ENCODE measurements at places on chromosomes 11 and 22. TPM values are rescaled to one million over a fixed set of nuclear protein-coding genes. Genes with fewer than 3 reads are reported as not detected.

MRPL23 gene
- total RNA-seq = 132 TPM

CD3E gene
- total RNA-seq = not detected

YPEL1 gene
- 0.37 TPM for total RNA-seq

TMEM132A gene
- total RNA-seq = 6.6 TPM

ADAMTS8 gene
- total RNA-seq = 5.3 TPM

OR2AG1 gene
- not detected for total RNA-seq

FBLN1 gene
- 199 TPM for total RNA-seq

CCDC116 gene
- under 0.01 TPM for total RNA-seq

CCND1 gene
- total RNA-seq = 308 TPM

UPK3A gene
- total RNA-seq = not detected

C11orf21 gene
- not detected for total RNA-seq

WDR74 gene
- 63.9 TPM for total RNA-seq

C1QTNF5 gene
- 0.73 TPM for total RNA-seq

NAA40 gene
- total RNA-seq = 12.1 TPM

CARD18 gene
- not detected for total RNA-seq

SMTNL1 gene
- total RNA-seq = not detected

AMOTL1 gene
- 27.2 TPM for total RNA-seq

HEPN1 gene
- not detected for total RNA-seq

B4GAT1 gene
- 17.2 TPM for total RNA-seq

CHRM4 gene
- total RNA-seq = not detected

FAM180B gene
- not detected for total RNA-seq

ANO3 gene
- 2.6 TPM for total RNA-seq

PAMR1 gene
- 383 TPM for total RNA-seq

MYOD1 gene
- not detected for total RNA-seq

WBP2NL gene
- total RNA-seq = not detected

C11orf42 gene
- total RNA-seq = not detected

SLC37A2 gene
- total RNA-seq = 3.1 TPM

MS4A1 gene
- total RNA-seq = not detected

OR8D4 gene
- 0.37 TPM for total RNA-seq

DLG2 gene
- 0.98 TPM for total RNA-seq

CRKL gene
- total RNA-seq = 40.9 TPM

MYBPC3 gene
- total RNA-seq = not detected

TMEM191B gene
- 0.39 TPM for total RNA-seq

OR8I2 gene
- not detected for total RNA-seq

CAVIN3 gene
- total RNA-seq = 171 TPM

Data from subcutaneous preadipocyte (primary cell).